ENCODE measurements at places on chromosomes 11 and 22.

DNA sequence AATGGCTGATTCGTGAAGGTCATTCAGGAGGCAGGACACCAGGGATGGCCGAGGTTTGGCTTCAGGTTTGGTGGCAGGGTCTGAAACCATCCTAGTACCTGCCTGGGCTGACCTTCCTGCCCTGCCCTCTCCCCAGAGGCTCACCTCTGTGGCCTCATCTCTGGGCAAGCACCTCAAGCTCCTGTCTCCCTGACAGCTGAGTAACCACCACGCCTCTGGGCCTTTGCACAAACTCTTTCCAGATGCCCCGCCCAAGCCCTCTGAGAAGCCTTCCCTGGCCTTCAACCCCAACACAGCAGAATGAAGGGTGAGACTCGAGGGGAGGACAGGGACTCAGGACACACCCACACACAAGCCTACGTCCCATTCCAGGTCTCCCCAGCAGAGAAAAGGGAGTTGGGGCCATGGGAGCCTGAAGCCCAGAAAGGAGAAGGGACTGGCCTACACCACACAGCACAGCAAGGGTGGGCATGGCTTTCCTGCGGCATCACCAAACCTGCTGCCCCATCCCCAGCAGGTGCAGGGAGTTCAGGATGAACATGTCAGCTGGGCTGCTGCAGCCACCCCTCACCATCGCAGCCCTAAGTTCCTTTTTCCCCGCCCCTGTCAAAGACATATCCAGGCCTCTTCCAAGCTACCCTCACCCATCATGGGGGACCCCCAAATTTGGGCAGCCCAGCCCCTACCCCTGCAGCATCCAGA, 2.4 kb downstream of the SHISA8 start:
- DNase-seq, result no peak

- DNase-seq, result no peak
Measured at GRCh38 chr11:65808744-65809341, 22.0 kb downstream of the OVOL1 start.

GRCh38 chr11:65059959-65060824, 1.8 kb upstream of the NAALADL1 start:
- DNase-seq, result no peak

DNA sequence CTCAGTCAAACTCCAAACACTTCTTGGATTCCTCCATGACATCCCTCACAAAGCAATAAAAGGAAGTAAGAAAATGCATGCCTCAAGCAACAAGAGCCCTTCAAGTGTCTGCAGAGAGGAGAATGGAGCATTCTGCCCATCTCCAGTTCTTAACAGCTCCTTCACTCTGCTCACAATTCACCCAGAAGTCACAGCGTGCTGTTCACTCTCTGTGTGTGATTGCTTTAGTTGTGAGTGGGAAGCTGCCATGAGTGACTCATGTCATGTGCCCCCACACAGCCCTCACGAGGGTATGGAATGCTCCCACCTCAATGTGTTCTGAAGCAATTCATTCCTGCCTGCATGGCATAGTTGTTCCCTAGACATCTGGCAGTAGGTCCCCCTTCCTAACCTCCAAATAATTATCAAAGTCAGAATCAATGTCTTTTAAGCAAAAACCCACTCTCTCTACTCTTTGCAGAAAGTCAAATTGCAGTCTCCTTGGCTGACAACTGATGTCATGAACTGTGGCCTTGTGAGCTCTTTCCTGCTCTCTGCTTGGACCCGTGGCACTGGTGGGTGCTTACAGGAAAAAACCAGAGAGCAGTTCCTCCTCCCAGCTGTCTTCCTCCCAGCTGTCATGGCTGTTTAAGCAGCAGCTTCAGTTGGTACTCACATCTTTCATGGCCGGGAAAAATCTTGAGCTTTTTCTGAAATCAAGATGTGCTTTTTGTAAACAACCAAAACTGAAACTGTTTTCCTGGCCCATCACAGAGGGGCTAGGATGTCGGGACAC, 112.1 kb upstream of the SPON1 start:
- DNase-seq, result no peak

- DNase-seq, result peak; percentile 66
Measured at GRCh38 chr11:128480066-128480465, 107.3 kb downstream of the ETS1 start.

GRCh38 chr11:13140873-13141655, 131.9 kb downstream of the RASSF10 start:
- no peak for DNase-seq

GRCh38 chr11:18324381-18324780, 2.0 kb downstream of the GTF2H1 start:
- no peak for DNase-seq

DNA sequence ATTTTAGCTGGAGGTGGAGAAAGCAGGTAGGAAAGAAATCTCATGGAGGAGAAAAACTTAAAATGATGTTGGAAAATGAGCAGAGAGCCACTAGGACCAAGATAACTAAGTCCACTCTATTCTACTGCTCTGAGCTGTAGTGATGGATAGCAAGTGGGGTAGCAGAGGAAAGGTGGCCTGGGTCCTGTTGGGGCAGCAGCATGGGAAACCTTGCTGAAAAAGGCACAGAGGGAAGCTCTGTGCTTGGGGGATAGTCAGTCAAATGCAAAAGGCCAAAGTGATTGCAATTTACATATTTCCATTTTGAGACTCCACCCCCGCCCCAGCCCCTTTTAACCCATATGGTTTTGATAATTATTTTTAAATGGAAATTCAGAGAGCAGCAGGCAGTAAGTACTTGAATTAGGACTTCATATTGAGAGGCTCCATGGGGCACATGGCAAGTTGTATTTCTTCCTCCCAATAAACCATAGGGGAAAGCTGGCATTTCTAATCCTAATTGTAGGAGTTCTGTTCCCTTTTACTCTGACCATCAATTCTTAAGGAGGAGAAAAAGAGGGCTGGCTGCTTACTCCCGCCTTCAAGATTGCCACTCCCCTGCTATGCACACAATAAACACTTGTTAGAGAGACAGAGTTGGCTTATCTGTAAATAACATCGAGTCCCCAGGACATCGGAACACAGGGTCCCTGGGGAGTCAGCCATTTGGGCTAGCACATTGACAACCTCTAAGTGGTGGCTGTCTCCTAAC, 1341.5 kb upstream of the TENM4 start:
- no peak for DNase-seq

GRCh38 chr22:43555561-43556515, 144.0 kb downstream of the MPPED1 start:
- peak; percentile 36 for DNase-seq

- peak; percentile 66 for DNase-seq
Measured at GRCh38 chr11:128467041-128467440, 120.3 kb downstream of the ETS1 start.

- DNase-seq, result no peak
Measured at GRCh38 chr11:61685617-61685967, 5.4 kb downstream of the DAGLA start.

- DNase-seq, result peak; percentile 64
Measured at GRCh38 chr11:62108017-62108750, 15.6 kb upstream of the INCENP start.

DNA sequence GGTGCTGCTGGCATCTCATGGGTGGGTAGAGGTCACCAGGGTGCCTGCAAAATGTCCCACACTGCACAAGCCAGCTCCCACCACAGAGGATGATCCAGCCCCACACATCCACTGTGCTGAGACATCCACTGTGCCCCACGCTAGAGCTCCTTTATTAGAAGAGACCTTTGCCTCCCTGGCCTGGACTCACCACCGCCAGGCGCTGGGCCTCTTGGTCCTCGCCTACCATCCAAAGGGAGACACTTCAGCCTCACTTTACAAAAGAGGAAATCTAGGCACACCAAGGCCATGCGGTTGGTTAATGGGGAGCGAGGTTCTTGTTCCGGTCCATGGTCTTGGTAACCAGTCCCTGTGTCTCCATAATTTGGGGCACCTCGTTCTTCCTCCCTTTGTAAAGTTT, 3.4 kb upstream of the ANO1 start:
- DNase-seq, result peak; percentile 25

DNA sequence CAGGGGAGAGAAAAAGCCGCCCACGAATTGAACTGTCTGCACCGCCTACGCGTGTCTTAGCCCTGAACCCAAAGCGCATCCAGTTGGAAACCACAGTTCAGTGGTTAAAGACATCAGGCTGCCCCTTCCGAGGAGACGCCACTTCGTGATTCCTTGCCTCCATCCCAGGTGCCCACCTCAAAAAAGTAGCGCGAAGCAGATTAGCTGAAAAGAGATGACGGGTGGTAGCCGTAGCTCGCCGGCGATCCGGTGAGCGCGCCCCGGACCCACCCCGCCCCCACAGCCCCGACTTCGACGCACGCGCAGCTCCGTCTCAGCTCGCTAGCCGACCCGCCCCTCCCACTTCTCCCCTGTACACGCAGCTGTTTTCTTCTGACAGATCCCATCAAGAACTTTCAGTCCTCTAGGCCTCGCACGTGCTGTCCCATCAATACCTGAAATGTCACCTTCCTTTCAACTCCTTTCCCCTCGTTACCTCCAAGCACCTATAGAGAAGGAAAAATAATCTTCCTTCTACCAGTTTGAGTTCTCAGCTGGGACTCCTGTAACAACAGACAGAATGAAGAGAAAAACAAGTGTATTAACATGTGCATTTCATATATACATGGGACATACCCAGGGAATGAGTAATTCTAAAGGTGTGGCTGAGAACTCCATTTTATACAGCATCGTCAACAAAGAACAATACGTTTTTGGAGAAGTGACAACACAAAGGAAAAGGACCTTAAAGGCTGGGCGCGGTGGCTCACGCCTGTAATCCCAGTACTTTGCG, 49.5 kb downstream of the OR4D9 start:
- DNase-seq, result peak; percentile 91

- DNase-seq, result no peak
Measured at GRCh38 chr22:28268171-28268570, 349.1 kb upstream of the PITPNB start.

- no peak for DNase-seq
Measured at GRCh38 chr11:3803726-3804495, 4.4 kb upstream of the PGAP2 start.

GRCh38 chr11:44936525-44936924, 14.2 kb downstream of the TP53I11 start:
- DNase-seq, result peak; percentile 93

DNA sequence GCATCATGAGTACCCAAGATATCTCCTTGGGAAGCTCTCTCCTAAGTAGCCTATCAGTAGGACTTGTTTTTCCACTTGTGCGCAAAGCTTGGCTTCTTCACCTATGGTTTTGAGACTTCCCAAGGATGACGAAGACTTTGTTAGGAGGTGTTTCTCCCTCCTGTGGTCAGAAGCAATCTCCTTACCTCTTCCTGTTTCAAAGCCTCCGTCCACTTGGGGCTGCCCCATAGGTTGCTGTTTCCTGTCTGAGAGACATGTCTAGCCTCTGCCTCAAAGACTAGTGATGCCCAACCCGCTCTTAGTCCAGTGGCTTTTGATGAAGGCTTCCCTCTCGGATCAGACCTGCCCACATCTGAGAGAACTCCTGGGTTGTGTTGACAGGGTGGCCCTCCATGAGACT, 92.9 kb downstream of the TRAF6 start:
- DNase-seq, result no peak

DNA sequence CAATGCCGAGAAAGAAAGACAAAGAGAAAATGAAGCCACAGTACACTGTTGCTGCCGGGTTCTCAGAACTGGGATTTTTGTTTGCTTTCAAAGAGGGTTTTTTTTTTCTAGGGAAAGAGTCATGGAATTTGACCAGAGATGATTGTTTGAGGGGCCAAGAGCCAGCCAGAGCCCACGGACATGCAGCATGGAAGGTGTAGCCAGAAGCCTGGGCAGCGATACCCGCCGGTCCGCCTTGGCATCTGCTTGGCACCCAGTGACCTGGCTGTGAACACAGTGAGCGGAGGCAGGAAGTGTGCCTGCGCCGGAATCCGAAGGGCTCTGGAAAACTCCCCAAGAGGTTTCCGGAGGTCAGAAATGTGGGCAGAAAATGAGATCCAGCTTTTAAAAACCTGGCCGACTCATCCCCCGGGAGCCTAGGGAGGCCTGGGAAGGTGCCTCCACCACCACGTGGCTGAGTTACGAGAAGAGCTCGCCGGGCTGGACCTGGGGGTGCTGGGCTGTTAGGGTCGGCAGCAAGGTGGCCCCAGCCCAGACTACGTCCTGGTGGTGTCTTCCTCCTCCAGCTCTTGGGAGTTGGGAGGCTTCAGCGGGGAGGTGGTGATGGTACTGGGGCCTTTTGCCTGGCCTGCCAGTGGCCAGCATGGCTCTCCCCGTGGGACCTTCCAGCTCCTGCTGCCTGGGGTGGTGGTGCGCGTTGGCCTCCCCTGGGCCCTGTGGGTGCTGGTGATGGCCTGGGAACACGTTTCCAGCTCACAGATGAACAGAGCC, 61.6 kb upstream of the PPARA start:
- no peak for DNase-seq

GRCh38 chr22:47315862-47316419, 553.5 kb downstream of the TBC1D22A start:
- DNase-seq, result no peak

DNA sequence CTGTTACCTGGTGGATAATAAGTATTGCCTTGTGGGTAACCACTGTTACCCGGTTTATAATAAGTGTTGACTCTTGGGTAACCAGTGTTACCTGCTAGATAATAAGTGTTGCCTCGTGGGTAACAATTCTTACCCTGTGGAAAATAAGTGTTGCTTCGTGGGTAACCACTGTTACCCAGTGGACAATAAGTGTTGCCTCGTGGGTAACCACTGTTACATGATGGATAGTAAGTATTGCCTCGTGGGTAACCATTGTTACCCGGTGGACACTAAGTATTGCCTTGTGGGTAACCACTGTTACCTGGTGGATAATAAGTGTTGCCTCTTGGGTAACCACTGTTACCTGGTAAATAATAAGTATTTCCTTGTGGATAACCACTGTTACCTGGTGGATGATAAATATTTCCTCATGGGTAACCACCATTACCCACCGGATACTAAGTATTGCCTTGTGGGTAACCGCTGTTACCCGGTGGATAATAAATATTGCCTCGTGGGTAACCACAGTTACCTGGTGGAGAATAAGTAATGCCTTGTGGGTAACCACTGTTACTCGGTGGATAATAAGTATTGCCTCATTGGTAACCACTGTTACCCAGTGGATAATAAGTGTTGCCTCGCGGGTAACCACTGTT, 8.7 kb upstream of the NXPE4 start:
- no peak for DNase-seq

- peak; percentile 55 for DNase-seq
Measured at GRCh38 chr22:44407171-44407986, 90.7 kb downstream of the RTL6 start.

GRCh38 chr11:66684635-66685034, 6.9 kb upstream of the RBM4B start:
- peak; percentile 17 for DNase-seq

DNA sequence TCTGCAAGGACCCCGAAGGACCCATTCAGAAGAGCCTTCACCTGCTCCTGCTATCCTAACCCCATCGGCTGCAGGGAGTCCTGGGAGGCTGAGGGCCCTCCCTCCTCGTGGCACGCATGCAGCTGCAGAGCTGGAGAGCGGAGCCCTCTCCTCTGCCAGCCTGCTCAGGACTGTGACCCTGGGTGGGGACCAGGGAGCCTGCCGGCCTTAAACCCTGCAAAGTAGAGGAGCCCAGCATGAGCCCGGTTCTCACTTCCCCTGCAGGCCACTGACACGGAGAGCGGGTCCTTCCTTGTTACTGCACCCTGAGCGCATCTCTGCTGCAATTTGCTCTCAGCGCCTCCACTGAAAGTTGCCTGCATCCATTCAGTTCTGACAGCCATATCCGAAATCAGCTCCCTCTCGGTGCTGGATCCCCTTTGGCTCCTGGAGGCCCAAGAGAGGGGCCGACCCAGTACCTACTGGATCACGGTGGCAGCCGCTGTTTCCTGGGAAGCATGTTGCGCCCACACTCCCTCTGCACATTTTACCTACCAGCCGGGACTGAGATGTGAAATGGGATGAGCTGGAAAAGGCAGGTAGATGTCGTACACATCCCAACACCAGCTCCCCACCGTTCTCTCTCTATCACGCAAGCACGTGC, 312.1 kb downstream of the NTM start:
- no peak for DNase-seq

- no peak for DNase-seq
Measured at GRCh38 chr11:124841201-124841600, 24.0 kb upstream of the ROBO3 start.

Data from activated effector memory CD4-positive, alpha-beta T cell treated with anti-CD3 and anti-CD28 coated beads, Interleukin-2, amount 50 U/mL, for 16 hours (primary cell).